ENCODE measurements at places on chromosomes 6 and 20.

DNA sequence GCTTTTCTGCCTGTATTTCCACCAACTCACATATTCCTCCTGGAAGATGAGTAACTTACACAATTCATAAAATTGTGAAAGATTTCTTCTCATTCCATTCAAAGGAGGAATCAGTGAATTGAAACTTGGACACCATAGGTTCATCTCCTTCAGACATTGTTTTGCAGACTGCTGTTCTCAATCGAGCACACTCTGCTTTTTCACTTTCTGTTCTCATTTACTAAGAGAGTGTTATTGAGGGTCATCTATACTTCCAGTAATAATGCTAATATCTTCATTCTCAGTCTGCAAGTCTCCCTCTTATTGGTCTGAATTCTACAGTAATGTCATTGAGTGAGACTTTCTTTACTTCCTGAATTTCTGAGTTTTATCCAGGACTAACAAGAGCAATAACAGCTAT lies 67.5 kb upstream of the FUT9 start:
- DNase-seq = no peak

DNA sequence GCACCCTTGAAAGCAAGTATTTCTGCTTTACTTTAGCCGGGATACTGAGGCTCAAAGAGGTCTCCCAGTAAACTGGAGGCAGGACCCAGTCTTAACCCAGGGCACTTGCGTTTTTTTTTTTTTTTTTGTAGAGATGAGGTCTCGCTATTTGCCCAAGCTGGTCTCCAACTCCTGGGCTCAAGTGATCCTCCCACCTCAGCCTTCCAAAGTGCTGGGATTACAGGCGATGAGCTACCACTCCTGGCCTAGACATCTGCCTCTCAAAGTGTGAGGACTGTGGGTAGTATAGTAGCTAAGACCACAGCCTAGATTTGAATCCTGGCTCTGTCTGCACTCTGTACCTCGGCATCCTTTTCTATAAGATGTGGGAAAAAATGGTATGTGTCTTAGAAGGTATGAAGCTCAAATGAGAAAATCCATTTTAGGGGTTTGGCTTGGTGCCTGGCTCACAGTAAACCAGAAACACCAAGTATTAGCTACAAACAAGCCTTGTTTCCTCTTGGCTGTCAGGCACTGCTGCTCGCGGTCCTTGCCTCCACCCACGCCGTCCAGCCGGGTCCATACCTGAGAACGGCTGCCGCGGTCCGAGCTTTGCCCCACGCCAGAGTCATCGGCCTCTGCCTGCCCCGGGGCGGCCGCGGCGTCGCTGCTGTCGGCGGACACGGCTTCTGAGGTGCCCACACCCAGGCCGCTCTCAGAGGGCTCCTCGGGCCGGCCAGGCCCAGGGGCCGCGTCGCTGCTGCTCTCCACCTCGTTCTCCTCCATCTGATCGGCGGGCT lies 1.2 kb downstream of the ZNF335 start:
- peak; percentile 39 for DNase-seq

DNA sequence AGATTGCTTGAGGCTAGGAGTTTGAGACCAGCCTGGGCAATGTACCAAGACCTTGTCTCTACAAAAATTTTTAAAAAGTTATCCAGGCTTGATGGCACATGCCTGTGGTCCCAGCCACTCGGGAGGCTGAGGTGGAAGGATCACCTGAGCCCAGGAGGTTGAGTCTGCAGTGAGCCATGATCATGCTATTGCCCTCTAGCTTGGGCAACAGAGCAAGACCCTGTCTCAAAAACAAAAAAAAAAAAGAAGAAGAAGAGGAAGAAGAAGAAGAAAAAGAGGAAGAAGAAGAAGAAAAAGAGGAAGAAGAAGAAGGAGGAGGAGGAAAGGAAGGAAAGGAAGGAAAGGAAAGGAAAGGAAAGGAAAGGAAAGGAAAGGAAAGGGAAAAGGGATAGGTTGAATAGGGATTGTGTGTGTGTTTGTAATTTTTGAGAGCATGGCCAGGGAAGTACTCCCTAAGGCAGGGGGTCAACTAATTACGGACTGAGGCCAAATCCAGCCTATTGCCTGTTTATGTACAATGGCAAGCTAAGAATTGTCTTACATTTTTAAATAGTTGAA lies 43.0 kb upstream of the ZNF217 start:
- DNase-seq = no peak

- no peak for DNase-seq
Measured at GRCh38 chr20:58927490-58928061, 53.5 kb upstream of the NELFCD start.

DNA sequence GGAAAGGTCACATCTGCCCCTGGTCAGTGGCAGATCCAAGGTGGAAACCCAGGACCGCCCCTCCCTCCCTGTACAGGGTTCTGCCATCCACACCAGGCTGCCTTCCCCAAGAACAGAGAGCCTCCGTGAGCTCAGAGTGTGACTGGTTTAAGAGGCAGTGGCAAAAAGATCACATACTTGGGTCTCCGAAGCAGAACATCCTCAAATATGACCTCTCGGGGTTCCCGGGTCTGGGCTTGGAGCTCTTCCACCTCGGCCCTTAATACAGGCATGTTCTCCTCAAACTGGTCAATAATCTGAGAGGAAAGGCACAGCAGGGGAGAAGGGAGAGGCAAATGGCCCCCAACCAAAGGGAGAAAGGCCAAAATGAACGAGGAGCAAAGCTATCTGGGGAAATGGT lies 14.8 kb downstream of the C20orf96 start:
- DNase-seq = no peak

DNA sequence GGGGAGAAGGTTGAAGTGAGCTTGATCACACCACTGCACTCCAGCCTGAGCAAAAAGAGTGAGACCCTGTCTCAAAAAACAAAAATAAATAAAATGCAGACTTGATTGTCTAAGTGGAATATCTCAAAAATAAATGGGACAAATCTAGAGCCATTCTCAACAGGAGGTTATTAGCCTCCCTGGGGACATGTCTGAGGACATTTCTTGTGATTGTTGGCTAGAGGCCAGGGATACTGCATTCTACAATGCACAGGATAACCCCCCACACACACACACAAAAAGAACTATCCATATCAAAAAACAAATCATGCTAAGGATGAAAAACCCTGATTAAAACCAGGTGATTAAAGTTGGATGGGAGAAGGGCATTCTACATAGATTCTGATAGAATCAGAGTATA lies 37.5 kb downstream of the FAM217A start:
- DNase-seq = no peak

- peak; percentile 55 for DNase-seq
Measured at GRCh38 chr6:77447254-77447653, 16.0 kb downstream of the HTR1B start.

- peak; percentile 56 for DNase-seq
Measured at GRCh38 chr6:128208851-128209580, 308.2 kb upstream of the THEMIS start.

DNA sequence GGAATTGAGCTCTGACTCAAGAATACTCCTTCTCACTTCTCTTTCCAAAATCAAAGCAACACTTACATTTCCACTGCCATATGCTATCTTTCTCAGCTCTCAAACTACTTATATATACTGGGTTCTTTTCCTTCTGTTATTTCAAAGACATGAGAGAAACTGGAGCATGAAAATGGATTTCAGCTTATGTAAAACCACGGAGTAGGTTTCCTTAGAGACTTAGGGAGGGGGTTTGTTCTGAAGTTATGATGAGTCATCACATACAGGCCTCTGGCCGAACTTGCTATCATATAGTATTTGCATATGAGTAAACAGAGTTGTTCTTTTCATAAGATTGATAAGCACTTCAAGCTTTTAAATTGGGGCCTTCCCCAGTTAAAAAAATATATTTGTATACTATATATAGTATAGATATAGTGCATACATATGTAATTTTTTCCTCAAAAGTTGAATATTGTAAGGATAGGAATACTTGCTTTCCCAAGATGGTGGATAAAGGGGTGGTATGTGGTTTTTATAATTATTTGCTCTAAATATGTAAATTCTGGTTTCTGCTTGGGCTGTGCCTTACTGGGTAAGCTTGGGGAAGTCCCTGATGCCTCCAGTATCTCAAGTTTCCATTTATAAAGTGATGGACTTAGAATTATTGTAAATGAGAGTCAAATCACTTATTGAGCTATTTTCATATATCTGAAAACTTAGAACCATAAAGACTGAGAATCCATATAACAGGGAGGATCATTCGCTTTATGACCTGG lies 273.9 kb downstream of the RFPL4B start:
- DNase-seq = peak; percentile 9

DNA sequence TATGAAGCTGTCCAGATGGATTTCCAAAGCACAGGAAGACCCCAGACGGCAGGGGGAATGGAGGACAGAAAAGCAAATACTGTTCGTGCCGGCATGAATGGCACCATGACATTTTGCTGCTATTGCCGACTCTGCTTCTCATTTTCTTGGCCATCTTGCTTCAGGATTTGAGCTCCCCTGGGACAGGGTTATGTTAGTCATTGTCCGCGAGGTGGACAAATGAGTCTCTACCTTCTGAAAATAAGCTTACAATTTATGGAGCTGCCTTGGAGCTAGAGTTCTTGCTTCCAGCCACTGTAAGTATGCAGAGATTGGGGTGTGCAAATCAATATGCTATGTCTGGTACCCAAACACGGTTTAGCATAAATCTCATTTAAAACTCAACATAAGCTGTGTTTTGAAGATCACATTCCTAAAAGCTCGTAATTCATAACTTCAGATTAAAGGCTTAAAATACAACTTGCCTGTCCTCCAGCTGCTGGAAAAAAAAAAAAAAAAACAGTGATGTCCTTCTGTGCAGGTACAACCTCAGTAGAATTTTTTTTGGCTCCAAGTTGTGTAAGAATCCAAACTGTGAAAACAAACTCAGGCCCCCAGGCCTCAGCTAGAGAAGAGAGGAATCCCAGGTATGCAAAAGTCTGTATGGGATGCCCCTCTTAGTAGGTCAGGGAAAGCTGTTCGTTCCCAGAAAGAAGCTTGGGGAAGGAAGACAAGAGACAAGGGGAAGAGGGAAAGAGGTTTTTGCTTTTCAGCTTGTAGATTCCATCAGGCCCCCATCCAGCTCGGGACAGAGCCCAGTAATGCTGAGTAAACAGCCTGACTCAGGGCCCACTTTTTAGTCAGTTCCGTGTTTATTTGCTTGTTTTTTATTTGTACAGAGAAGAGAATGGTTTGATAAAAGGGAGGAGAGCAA lies 184.2 kb upstream of the FOXA2 start:
- no peak for DNase-seq

GRCh38 chr20:36579996-36580545 lies 6.7 kb downstream of the TGIF2 start:
- DNase-seq = peak; percentile 15

GRCh38 chr20:51815383-51816076 lies 13.2 kb upstream of the SALL4 start:
- DNase-seq = no peak

GRCh38 chr6:78629154-78629721 lies 238.1 kb upstream of the IRAK1BP1 start:
- DNase-seq = peak; percentile 43

DNA sequence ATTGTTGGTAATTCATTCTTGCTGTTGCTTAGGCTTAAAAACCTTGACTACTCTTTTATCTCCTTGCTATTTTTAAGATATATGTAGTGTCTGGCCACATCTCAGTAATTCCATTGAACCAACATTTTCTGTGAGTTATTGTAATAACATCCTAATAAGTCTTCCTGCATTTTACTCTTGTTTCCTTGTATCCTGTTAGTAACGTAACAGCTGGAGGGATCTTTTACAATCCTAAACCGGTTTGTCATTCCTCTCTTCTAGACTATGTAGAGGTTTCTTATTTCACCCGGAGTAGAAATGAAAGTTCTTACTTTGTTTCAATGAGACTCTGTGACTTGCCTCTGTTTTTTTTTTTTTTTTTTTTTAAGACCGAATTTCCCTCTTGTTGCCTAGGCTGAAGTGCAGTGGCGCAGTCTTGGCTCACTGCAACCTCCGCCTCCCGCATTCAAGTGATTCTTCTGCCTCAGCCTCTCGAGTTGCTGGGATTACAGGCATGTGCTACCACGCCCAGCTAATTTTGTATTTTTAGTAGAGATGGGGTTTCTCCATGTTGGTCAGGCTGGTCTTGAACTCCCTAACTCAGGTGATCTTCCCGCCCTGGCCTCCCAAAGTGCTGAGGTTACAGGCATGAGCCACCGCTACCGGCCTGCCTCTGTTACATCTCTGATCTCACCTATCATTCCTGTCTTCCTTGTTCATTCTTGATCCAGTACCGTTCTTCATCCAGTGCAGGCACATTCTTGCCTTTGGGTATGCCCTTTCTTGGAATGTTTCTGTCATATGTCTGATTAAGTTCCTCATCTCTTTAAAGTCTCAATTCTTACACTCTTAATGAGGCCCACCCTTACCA lies 44.7 kb downstream of the NCOA3 start:
- DNase-seq = peak; percentile 76

GRCh38 chr20:51326201-51326819 lies 216.2 kb downstream of the NFATC2 start:
- peak; percentile 45 for DNase-seq

GRCh38 chr6:38507173-38507572 lies 132.6 kb downstream of the BTBD9 start:
- no peak for DNase-seq

DNA sequence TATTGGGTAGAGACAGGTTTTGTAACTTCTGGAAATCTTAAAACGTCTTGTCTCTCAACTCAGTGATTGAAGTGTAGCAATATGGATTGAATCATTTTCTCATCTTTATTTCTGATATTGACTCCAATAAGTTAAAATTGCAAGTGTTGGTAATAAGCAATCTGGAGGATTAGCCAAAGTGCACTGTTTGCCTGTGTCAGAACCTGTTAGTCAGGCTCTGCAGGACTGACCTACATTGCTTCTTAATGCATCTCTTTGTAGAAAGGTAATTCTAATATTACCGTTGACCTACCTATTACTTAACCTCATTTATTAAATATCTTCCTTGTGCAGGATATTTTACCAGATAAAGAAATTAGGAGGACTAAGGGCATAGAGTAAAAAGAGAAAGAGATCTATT lies 484.0 kb upstream of the CITED2 start:
- no peak for DNase-seq

- DNase-seq = no peak
Measured at GRCh38 chr20:50009521-50010454, 27.0 kb downstream of the SNAI1 start.

DNA sequence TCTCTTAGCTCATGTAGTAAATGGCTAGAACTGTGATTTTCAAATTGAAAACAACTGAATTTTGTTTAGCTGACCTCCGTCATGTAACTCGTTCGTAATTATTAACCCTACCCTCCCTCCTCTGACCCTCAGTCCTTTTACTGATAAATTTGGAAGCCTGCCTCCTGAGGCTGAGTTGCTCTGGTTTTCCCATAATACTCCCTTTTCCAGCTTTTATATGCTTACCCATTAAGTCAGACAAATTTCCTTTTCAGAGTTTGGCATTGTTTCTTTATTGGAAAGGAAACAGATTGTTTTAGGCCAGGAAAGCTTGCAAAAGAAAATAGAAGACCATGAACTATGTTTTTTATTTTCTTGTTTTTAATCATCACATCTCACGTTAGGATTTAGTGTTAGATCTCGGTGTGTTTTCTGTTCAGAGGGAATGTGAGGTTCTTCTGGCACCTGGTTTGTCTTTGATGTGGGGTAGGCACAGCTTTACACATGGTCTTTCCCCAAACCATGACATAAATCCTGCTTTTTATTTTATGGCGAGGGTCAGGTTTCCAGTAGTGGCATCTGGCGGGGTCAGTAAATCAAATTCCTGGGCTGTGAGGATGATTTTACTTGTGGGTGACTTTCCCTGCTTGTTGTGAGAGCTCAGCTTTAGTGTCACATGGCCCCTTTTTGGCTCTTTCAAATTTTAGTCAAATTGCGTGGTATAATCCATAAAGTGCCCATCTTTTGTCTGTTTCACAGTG lies 24.5 kb downstream of the PLCB4 start:
- DNase-seq = peak; percentile 50

GRCh38 chr6:139712830-139713229 lies 338.4 kb upstream of the CITED2 start:
- no peak for DNase-seq
